Cortex of kidney (tissue), 1 donor: ENCODE measurements at places on chromosomes 7 and 10.

DNA sequence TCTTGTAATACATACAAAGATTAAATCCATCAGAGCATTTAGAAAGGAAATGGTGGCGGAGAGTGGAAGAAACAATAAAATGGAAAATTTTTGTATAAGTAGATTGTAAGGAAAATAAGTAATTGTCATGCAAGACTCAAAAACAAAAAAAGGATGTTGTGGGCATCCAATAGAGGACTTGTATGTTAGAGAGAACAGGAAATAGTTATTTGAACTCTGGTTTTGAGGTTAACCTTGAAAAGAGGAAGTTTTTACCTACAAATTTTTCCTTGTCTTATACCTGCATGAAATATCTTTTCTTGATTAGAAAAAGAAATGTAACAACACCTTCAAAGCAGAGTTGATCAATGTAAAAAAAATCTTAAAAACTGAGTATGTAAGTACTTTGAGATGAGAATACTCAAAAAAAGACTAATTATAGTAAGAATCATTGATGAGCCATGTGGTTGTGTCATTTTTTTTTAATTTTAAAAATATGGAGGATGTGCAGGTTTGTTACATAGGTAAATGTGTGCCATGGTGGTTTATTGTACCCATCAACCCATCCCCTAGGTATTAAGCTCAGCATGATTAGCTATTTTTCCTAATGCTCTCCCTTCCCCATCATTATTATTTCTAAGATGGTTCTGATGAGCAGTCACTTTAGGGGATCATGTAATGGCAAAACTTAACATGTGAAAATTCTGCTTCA lies 11.9 kb downstream of the TMEM106B start:
- DNase-seq, result no peak

- DNase-seq, result no peak
Measured at GRCh38 chr10:106395041-106395749, 769.3 kb downstream of the SORCS1 start.

- DNase-seq, result no peak
Measured at GRCh38 chr7:81574723-81575326, 195.0 kb downstream of the HGF start.

DNA sequence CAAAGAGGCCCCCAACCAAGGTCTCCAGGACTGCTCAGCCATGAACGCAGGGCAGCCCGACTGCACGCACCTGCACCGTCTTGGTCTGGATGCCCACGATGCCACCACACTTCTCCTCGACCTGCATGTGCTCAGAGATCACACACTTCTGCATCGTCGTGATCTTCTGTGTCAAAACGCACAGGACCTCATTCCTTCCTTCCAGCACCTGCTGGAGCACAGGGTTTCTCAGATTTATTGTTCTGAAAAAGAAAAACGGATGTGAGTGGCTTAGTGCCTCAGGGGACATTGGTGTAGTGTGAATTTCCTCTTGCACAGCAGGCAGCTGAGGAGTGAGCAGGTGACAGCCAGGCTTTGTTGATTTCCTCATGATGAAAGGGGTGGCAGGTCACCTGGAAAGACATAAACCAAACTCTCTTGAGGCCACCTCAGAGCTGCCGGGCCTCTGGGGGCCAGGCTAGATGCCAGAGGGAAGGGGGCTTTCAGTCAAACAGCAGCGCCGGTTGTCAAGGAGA lies 38.2 kb downstream of the GSDME start:
- no peak for DNase-seq

DNA sequence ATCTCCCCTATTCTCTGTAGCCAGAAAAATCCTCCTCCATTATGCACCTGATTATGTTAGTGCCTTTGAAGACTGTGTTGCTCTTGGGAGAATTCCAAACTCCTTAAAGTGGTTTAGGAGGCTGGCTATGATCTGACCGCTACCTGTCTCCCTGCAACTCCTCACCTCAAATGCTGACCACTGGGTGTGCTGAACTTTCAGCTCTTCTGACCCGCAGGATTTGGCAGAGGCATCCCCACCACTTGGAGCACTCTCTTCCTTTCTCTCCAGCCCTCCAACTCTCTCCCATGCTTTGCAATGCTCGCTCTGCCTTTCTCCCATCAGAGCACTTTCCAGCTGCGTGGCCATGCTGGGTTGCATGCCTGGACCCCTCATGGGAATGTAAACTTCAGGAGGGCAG lies 227.6 kb downstream of the RPS24 start:
- DNase-seq, result no peak

GRCh38 chr7:106346167-106346677 lies 61.4 kb upstream of the NAMPT start:
- DNase-seq, result no peak
